ENCODE measurements at places on chromosomes 5 and 9.

DNA sequence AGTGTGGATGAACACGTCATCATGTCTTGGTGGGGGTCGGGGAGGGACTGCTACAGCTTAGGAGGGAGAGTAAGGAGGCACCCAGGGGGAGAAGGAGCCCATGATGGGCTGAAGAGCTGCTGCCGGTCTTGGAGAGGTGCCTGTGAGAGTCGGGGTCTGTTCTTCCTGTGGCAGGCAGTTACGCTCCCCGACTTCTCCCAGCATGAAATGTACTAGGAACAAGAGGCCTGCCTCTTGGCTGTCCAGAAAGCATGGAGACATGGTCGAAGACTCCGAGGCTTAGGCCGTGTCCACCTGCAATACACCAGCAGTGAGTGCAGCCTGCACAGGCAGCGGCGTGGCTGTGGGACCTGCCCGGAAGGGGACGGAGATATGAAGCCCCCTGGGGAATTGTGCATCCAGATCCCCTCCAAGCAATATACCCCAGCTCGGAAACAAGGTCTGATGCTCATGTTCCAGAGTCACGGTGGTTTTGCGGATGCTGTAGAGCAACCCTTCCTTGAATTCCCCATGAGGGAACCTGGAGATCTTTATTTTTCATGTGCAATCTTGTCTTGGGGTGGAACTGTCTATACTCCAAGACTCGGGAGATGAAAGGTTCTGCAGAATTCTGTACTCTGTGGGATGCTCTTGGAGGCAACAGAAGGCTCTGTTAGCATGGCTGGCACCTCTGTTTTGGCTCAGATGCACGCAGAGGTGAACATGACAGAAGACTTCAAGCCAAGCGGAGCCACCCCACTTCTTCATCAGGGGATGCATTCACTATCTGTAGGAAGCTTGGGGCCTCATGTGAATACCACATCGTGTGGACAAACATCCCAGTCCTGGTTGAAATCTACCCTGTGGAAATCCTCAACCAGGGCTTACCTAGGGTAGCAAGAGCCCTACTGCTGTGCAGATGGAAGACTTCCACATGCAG lies 374.9 kb upstream of the IRX4 start:
- no peak for DNase-seq

- DNase-seq, result no peak
Observed at GRCh38 chr9:74414325-74414724, 82.8 kb upstream of the RORB start.

DNA sequence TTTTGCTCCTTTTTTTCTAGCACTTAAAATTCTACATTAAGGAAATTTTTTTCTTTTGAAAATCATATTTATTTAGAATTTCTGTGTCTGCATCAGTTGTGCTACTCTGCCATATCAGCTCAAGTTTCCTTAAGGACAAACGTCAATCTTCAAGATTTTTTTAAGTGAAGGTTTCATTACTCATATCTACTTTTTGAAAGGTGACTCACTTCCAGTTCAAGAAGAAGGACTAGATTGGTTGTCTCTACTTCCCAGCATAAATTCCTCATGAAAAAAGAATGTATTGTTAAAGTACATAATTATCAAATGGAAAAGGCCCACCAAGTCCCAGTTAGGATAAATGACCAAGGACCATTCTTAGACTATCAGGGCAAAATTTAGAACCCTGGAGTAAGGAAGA lies 626.5 kb downstream of the DMRTA1 start:
- DNase-seq, result no peak

GRCh38 chr5:38376404-38376803 lies 118.0 kb downstream of the EGFLAM start:
- DNase-seq, result no peak

DNA sequence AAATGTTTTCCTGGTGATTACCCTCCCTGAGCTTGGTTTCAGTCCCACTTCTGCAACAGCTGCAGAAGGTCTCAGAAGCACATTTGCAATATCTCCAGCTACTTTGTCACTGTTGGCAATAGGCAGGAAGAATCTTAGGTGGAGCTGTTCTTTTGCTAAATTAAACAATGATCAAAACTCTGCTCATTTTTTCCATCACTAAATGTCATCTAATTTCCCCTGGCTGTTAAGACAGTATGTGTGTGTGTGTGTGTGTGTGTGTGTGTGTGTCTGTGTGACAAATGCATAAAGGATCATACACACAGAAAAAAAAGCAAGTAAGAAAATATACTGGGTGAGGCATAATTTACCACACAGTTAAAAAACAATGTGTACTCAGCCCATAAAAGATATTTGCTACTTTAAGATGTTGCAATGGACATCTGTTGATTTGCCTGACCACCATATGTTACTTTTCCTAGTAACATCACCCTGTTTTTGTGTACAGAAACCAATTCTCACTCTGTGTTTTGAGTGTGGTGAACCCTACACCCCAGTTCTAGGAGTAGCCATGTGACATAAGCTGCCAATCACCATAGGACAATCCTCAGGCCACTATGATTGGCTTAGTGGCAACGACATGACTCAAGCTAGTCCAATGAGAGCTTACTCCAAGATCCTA lies 572.6 kb upstream of the CLINT1 start:
- no peak for DNase-seq

- DNase-seq, result no peak
Observed at GRCh38 chr5:17399931-17400330, 98.1 kb upstream of the TAF11L2 start.

GRCh38 chr9:106481013-106481609 lies 381.9 kb upstream of the ZNF462 start:
- no peak for DNase-seq

DNA sequence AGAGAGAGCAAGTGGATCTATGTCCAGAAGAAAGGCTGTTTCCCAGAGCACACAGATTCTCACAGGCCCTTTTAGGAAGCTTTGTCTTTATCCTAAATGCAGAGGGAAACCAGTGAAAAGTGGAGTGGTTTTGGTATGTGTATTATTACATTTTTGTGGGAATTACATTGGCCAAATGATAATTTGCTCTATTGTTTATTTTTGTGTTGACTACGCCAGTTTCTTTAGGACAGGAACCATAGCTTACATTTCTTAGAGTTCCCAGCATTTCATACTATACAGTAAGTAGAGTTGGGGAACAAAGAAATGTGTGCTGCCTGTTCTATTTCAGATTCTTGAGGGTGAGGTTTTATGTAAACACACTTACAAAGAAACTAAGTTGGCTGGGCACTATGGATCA lies 29.4 kb upstream of the SPATA31D4 start:
- no peak for DNase-seq

- DNase-seq, result peak; percentile 14
Observed at GRCh38 chr9:127887792-127888191, 10.3 kb upstream of the AK1 start.

DNA sequence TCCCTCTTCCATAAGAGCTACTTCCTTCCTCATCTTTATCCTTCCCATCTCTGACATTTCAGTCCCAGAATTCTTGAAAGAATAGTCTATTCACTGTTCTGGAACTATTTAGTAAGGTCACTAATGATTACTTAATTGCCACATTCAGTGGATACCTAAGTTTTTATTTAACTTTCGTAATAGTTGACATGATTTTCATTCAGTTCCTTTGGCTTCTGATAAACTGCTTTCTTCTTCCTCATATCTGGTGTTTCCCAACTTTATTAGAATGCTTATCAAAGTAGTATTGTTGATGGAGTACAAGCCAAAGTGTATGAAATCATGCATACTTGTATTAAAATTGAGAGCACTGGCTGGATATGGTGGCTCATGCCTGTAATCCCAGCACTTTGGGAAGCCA lies 10.8 kb downstream of the UBE2D2 start:
- DNase-seq, result no peak

- DNase-seq, result no peak
Observed at GRCh38 chr5:1759378-1759970, 40.2 kb downstream of the MRPL36 start.

GRCh38 chr9:120770931-120771330 lies 22.3 kb downstream of the FBXW2 start:
- no peak for DNase-seq

DNA sequence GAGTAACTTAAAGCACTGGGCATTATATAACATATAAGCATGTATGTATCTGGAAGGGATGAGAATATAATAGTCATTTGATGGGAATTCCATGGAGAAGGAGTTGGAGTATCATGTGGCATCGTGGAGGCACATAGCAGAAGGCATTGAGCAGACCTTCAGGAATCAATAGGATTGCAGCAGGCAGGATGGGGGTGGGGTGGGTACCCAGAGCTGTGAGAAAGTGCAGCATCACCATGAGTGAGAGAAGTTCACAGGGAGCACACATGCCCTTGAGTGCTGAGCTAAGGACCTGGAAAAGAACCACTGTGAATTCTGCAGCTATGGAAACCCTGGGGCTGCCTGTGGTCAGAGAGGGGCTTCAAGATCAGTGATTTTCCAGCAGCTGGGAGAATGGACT lies 57.3 kb downstream of the MED10 start:
- DNase-seq, result no peak

DNA sequence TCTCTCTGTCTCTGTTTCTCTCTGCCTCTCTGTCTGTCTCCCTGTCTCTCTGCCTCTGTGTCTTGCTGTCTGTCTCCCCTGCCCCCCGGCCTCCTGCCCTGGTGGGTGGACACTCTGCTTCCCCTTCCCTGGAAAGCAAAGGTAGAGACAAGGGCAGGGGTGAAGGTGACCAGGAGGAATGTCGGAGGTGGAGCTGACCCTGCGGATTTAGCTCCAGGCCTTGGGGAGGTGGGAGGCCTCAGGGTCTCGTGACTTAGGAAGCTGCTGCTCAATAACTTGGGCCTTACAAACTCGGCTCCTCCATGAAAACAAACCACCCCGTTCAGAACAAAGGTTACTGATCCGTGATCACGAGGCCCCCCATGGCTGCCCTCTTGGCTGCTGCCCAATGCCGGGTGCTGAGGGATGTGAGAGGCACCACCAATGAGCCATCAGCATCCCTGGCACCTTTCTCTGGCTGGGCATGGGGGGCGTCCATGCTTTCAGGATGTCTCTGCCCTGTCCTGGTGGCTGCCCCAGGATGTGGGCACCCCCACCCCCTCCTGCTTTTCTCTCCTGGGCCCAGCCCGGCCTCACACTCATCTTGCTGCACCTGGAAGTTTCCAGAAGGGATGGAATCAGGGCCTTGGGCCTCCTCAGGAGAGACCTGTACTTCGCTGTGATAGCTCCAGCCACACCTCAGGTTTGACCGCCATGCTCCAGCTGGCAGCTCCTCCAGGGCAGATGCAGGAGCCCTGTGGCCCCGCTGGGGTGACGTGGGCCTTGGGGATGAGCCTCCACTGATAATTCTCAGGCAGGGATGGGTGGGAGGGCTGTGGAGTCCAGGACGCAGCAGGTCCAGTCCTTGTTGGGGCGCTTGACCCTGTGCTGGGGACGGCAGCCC lies 14.8 kb upstream of the SLC6A19 start:
- no peak for DNase-seq

GRCh38 chr5:64792469-64792868 lies 23.7 kb downstream of the CWC27 start:
- peak; percentile 4 for DNase-seq

- no peak for DNase-seq
Observed at GRCh38 chr5:169511708-169512107, 71.9 kb upstream of the SPDL1 start.

Measured in ACHN (cell line).